ENCODE measurements at places on chromosomes 12 and 14. TPM values are rescaled to one million over a fixed set of nuclear protein-coding genes. Genes with fewer than 3 reads are reported as not detected.

TDRD9 gene
- total RNA-seq, result not detected

SCYL2 gene
- 52.3 TPM for total RNA-seq

DNA sequence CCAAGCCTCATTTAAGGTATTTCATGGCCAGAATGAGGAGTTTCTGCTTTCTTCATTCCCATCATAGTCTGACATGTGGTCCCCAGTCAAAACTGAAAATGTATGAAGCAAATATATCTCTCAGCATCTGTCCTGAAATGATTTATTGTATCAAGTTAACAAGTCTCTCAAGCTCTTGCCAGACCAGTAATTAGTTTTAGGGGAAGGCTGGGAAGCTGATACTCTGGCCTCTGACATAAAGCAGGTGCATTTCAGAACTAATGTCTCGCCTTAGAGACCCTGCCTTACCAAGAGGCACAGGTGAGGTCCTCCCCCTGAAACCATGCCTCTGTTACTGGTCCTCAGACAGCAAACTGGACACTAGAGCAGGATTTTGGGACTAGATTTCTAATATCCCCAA is 266.5 kb downstream of the SLC15A4 start:
- no peak for DNase-seq

DNA sequence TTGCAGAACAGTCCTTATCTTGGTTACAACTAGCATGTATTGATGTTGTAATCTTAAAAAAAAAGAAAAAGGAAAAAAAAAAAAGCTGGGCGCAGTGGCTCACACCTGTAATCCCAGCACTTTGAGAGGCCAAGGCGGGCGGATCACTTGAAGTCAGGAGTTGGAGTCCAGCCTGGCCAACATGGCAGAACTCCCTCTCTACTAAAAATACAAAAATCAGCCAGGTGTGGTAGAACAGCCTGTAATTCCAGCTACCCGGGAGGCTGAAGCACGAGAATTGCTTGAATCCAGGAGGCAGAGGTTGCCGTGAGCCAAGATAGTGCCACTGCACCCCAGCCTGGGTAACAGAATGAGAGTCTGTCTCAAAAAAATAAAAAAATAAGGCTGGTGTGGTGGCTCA is 25.6 kb upstream of the TEAD4 start:
- DNase-seq, result no peak

DNA sequence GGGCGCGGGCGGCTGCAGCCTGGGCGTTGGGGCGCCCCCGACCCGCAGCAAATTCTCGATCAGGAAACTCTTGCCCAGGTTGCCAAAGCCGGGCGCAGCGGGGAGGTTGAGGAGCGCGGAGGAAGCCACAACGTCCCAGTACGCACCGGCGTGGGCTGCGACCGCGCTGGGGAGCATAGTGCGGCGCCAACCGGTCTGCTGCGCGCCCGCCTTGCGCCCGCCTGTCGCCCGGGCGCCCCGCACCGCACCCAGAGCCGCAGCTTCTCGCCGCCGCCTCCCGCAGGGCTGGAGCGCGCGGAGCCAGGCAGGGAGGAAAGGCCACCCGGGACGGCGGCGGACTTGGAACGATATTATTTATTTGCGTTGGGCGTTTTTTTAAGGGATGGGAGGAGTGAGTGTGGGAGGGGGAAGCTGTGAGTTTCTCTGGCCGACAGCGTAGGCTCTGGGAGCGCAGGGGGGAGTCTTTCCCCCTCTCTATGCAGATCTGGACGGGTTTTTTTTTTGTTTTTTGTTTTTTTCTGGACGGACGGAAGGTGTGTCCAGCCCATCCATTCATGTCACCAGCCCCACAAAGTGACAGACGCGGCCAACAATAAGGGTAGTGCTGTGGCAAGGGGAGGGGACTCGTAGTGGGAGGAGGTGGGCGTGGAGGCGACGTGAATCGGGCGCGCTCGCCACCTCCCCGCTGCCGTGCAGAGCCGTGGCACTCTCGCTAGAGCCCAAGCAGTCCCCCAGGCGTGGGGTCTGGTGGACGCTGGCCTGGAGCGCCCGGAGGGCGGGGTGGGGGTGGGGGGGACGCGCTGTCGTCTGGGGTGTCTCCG is at the start of gene DBX2:
Gene DBX2, minus strand, starts transcription at position 349 of the 821 bp plus-strand sequence. Its CDS starts 172 bp downstream, at position 177.
- DNase-seq, result no peak

DNA sequence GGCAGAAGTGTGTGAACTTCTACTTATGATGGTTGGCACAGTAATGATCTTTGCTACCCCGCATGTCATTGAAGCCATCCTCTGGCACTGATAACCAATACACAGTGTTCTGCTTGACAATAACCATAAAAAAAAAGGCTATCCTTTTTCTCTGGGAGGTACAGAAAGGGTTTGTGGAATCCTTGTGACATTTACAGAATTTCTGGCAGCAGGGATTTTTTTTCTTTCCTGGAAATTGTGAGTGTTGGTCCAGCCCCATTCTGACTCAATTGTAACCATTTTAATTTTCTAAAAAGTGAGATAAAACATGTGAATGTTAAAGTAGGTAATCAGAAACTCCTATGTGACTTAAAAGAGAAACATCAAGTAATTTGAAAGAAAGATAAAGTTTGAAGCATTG is 943.8 kb downstream of the TMTC2 start:
- DNase-seq, result no peak

CHPT1 gene
- 47.6 TPM for total RNA-seq

PRIM1 gene
- total RNA-seq, result 4.0 TPM

DNA sequence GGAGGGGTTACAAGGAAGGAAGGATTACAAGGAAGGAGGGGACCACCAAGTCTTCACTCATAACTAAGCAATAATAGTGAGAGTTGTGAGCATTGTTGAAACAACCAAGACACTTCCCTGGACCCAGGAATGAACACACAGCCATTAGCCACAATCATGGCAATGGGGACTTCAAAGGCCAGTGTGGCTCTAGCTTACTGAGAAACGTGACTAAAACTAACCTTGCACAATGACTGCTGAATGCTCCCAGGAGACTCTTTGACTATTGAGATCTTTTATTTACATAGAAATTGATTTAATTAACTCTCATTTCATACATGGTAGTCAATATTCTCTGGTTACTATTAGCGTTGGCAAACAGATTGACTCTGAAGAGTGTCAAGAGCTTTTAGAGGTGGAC is 263.0 kb upstream of the SOX5 start:
- DNase-seq, result no peak

- DNase-seq, result no peak
Observed at GRCh38 chr12:56994231-56994746, 12.1 kb downstream of the ZBTB39 start.

CD4 gene
- total RNA-seq, result 25.0 TPM

GAPDH gene
- 1,700 TPM for total RNA-seq
